Activated gamma-delta T cell treated with anti-CD3 and anti-CD28 coated beads, Interleukin-2, amount 50 U/mL, for 16 hours (primary cell): ENCODE measurements at places on chromosomes 4 and X.

DNA sequence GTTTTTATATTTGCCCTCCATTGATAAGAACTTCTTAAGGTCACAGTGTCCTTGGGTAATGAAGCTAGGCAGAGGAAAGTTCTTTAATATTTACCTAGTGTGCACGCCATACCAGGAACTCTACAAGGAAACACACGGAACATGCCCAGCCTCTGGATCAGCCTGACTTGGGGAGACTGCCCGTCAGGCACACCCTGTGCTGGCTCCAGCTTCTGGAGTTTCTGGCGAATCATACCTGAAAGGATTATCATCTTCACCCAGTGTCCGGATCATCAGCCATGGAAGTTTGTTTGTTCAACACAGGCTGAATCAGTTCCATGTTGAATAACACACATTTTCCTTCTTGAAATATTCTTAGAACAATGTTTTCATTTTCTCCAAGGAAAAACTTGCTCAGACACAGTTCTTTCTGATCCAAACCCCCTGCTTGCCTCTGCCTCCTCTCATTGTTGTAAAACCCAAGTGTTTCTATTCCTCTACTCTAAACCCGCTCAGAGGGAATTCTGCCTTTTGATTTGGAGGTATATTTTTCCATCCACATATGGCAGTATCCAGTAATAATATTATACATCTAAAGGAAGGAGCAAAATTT, 176.7 kb downstream of the SHROOM3 start:
- no peak for DNase-seq

- no peak for DNase-seq
Observed at GRCh38 chr4:177163532-177163931, 146.1 kb upstream of the NEIL3 start.

GRCh38 chr4:36551697-36552214, 270.3 kb downstream of the DTHD1 start:
- DNase-seq, result no peak

DNA sequence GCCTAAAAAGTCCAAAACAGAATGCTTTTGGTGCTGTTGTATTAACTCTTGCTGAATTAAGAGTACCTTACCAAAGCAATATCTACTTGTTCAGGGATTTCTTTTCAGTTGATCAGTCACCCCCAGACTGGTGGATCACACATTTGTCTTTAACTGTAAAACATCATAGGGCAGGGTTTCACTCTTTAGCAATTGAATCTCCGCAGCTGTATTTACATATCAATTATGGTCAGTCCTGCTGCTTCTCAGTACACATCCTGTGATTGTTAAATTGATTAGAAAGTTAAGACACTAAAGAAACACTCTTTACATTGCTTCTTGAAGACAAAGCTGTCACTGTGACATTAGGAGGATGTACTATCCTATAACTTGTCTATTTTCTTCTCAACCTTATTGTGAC, 277.1 kb upstream of the ADGRL3 start:
- DNase-seq, result no peak

DNA sequence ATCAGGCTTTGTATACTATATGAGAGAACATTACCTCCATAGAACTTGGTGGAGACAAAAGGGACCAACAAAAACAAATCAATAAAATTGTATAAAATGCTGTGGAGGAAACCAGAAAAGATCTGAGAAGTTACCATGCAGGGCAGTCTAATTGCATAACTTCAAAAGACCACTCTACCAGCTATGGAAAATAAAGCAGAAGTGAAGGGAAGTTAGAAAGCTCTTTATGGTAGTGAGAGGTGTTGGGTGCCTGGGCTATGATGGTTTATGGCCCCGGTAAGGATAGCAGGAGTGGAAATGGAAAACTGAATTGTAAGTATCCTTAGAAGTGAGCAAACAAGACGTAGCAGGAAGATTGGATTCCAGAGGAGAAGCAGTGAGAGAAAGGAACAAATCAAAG, 3.1 kb downstream of the TMEM184C start:
- DNase-seq, result no peak

GRCh38 chr4:57071326-57071725, 38.9 kb downstream of the IGFBP7 start:
- no peak for DNase-seq

- no peak for DNase-seq
Observed at GRCh38 chr4:1751155-1751918, 30.0 kb downstream of the TACC3 start.

GRCh38 chr4:121130326-121130660, 33.8 kb downstream of the TNIP3 start:
- no peak for DNase-seq

DNA sequence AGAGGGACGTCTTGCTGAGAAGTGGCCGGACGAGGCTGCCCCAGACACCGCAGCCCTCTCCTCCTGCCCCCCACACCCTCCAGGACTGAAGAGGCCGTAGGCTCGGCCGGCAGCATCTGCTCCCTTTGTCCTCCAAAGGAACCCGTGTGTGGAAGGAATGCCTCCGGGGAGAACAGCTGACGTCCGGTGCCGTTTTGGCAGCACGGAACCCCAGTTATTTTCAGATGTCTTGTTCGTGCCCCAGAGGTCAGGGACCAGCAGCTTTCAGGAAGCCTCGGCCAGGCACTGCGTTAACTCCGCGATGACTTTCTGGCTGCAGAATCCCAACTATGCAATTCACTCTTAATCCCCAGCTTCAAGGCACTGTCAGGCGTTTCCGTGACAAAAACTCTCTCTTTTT, 10.9 kb upstream of the PPP2R3B start:
- no peak for DNase-seq
